ENCODE measurements at places on chromosomes 4 and X.

DNA sequence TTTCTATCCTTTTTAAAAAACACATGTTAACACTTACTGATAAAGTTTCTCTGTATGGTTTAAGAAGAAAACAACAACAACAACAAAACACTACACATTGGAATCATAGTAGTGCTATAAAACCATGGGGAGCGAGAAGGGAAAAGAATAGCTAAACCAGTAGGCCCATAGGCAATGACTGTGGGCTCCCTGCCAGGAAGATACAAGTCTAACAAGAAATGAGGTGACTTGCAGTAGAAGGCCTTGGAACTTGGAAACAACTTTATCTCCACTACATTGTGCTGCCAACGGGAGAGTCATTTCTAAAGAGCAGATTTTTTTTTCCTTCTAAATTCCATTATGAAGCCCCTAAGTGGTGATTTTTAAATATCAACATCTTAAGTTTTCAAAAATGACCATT, 78.0 kb downstream of the GPC4 start:
- no peak for DNase-seq

DNA sequence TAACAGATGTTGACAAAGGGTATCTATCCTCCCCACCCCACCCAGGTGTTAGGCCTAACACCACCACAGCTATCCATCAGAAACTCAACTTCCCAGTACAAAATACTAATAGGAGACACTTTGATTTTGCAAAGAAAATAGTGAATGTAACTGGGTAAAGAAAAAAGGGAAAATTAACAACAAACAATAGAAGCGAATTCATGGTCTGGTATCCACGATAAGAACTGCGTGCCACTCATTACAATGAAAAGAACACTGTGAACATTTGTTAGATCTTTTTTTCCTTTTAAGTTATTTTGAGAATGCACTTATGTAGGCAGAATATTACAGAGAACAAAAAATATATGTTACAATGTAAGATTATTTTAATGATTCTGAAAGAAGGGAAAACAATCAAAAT, 12.0 kb downstream of the TSPAN5 start:
- DNase-seq, result no peak

GRCh38 chr4:109296527-109296926, 5.9 kb downstream of the COL25A1 start:
- no peak for DNase-seq

GRCh38 chr4:78667325-78667724, 108.8 kb upstream of the BMP2K start:
- no peak for DNase-seq

DNA sequence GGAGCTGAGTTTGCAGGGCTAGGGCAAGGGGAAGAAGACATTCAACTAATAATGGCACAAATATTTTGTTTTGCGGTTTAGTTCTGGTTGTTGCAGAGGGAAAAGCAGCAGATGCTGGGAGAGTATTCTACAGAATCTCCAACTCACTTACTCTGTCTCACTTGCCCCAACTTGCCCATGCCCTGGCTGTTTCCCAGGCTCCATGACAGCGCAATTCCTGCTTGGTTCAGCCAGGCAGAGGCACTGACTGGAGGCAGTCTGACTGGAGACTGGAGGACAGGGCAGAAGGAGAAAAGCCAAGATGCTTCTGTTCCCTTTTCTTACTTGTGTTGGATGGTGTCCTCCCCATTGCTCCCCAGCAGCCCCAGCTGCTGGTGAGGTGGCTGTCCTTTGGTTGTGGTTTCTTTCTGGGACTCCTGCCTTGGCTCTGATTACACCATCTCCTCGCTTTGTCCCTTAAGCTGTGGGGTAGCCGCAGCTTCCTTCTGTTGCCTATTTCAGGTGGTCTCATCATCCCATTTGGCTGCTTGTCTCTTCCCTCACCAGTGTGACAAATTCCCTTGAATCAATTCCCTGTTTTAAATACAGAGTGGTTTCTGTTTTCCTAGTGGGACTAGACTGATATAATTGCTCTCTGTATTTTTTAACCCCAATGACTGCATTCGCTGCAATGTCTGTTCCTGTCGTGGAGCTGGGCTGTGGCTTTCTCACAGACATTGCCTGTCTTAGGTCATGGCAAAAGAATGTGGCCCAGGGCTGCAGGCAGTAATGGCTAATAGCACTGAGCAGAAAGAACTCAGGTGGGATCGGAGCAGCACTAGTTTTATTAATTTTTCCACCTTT, 24.2 kb upstream of the RASL11B start:
- no peak for DNase-seq

DNA sequence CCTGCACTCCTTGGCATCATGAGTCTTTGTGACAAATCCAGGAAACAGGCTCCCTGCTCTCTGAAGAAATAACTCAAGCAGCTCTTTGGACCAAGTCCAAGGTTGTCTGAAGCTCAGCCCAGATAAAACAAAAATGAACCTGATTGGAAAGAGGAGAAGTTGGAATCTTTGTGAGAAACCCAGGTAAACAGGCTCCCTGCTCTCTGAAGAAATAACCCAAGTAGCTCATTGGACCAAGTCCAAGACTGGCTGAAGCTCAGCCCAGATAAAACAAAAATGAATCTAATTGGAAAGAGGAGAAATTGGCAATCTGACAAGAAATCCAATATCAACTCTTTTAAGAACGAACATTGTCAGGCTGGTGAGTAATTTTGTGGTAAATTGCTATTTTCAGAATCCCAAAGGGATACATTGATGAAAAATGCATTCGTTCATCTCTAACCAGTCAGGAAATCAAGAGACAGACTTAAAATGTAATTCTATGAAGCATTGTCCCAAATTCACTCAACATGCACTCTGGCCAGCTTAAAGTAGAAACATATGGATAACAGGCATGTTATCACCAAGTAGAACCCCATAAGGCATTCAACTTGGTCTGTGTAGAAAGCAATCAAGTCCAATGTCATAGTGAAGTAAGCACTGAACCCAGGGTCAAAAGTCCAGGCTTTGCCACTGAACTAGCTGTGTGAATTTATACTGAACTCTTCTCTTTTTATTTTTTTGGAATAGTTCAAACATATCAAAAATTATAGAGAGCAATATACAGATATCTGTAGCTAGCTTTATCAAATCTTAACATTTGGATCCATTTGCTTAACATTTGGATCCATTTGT, 16.8 kb upstream of the NFXL1 start:
- DNase-seq, result no peak

- no peak for DNase-seq
Observed at GRCh38 chr4:82667761-82668480, 106.1 kb upstream of the TMEM150C start.

- DNase-seq, result no peak
Observed at GRCh38 chr4:46839128-46839527, 69.9 kb downstream of the COX7B2 start.

GRCh38 chr4:130808492-130808891, 1712.5 kb downstream of the C4orf33 start:
- DNase-seq, result no peak

DNA sequence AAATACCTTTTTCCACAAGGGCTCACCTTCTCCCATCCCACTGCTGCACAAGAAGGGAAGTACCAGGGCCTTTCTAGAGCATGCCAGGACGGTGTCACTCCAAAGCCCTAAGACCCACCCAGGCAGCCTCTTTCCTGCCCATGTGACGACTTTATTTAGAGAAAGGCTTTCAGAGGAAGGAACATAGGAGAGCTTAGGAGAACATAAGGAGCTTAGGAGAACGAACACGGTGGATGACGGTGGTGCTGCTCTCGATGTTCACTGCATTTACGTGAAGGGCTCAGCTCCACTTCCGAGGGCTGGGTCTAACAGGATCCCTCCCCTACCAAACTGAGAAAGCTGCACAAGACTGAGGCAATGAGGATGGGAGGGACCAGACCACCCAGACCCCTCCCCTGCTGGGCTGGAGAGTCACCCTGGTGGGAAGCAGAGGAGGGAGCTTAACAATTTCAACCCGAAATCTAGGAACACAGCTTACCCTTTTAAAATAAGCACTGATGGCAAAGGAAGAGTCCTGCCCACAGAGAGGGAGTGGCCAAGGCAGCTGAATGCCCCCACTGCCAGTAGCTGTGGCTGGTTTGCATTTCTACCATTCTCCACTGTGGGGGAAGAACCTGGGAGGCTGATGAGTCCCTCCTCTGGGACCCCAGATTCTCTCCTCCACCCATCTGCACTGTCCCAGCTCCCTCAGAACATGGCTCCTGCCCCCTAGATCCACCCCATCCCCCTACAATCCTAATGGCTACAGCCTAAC, 29.8 kb downstream of the ZFYVE28 start:
- DNase-seq, result no peak

GRCh38 chrX:11998944-11999343, 139.3 kb upstream of the FRMPD4 start:
- DNase-seq, result no peak

GRCh38 chr4:53152467-53152866, 213.4 kb downstream of the SCFD2 start:
- DNase-seq, result no peak

DNA sequence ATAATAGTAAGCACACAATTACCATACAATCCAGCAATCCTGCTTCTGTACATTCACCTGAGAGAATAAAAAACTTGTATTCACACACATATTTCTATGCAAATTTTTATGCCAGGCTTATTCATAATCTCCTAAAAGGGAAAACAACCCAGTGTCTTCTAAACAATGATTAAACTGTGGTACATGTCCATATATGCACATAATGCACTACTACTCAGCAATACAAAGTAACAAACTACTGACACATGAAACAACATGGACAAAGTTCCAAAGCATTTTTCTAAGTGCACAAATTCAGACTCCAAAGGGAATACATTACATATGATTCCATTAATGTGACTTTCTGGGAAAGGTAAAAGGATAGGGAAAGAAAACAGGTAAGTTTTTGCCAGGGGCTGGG, 18.0 kb upstream of the FMR1 start:
- no peak for DNase-seq

- no peak for DNase-seq
Observed at GRCh38 chr4:27861381-27861787, 1000.7 kb downstream of the STIM2 start.

DNA sequence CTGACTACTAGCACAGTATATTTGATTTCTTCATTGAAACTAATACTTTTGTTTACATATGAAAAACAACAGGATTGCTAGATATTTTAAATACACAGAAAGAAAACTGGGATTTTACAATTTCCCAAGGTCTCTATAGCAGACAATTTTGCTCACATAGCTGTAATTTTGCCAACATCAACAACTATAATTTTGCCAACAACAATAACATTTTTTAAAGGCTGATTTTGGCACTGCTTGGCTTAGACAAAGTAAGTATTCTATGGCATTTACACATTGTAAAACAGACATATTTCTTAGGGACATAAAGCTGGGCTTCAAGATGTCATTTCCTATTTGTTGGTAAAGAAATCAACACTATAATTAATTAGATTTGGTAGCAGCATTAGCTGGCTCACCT, 922.1 kb downstream of the RAB28 start:
- no peak for DNase-seq

GRCh38 chr4:73759357-73759756, 19.0 kb downstream of the CXCL8 start:
- DNase-seq, result no peak

- DNase-seq, result no peak
Observed at GRCh38 chrX:30618160-30618765, 35.0 kb upstream of the GK start.

GRCh38 chrX:63675716-63676115, 109.3 kb downstream of the ARHGEF9 start:
- DNase-seq, result no peak

GRCh38 chr4:61877893-61878292, 677.8 kb downstream of the ADGRL3 start:
- no peak for DNase-seq

- no peak for DNase-seq
Observed at GRCh38 chrX:134075894-134076718, 90.7 kb upstream of the GPC3 start.

GRCh38 chr4:100287534-100287933, 97.3 kb upstream of the DDIT4L start:
- DNase-seq, result no peak

- no peak for DNase-seq
Observed at GRCh38 chr4:78737035-78737434, 39.1 kb upstream of the BMP2K start.

GRCh38 chr4:89539374-89539773, 231.8 kb upstream of the GPRIN3 start:
- no peak for DNase-seq

- DNase-seq, result no peak
Observed at GRCh38 chr4:7909463-7910262, 30.0 kb downstream of the AFAP1 start.

DNA sequence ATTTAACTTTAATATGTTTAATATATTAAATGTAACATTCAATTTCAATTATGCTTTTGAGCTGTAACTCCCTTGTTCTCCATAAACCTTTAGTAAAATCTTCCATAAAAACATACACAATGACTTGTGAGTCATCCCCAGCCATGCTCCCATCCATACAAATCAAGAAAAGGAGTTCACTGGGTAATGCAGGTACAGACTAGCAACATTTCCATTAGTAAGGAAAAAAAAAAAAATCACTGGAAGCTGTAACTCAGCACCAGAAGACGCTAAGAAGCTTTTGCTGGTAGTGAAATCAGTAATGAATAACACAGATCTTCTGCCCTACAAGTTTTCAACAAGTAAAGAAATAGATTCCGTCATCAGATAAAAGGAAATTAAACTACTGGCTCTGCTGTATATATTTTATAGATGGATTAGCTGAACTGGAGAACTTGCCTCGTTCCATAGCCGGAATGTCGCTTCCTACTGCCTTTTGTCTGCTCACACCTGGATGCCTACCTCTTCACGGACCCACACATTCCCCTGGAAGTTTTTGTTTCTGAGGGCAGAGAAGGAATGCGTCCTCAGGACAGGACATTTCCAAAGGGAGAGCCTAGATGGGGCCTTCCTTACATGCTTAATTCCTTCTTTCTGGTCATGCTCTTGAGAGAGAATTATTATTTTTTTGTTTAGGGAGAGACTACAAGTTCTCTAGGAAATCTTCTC, 298.4 kb upstream of the ANKRD50 start:
- DNase-seq, result no peak

- no peak for DNase-seq
Observed at GRCh38 chr4:101355767-101356702, 8.7 kb upstream of the PPP3CA start.

DNA sequence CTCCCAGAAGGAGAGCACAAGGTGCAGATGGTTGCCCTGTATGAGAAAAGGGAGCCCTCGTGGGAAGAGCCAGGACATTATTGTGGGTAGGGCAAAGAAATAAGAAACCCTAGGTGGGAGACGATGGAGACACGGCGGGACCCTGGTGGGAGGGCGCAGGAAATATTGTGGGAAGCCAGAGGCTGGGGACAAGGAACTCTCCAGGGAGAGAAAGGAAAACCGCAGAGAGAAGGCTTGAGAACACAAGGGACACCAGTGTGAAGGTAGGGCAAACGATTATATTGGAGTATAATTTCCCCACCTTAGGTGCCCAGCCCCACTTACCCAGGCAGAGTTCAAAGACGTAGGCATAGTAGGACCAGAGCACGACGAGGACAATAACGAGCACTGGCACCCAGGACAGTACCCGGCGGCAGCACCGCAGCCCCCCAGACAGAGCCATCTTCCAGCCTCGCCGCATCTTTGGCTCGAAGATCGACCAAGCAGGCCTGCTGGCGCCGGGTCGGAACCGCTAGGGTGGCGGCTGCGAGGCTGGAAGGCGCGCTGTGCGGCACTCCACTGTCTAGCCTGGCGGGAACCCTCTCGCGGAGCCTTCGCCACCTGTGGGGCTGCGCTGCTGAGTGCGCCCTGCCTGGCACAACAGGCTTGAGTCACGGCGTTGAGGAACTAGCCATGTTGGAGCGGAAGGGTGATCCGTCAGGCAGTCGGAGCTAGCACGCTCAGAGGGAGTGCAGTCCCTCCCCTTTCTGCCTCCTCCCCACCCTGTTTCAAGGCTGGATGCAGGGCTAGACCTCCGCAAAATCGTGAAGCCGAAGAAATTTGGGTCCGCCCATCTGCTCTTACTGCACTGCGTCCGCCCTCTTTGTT, at the start of gene ZDHHC15:
Gene ZDHHC15 (minus strand): TSS at position 473 of the 867 bp plus-strand sequence. CDS start 13 bp downstream, at position 460.
- no peak for DNase-seq

GRCh38 chr4:70364002-70364401, 3.4 kb downstream of the SMR3A start:
- DNase-seq, result no peak
